Activated naive CD8-positive, alpha-beta T cell treated with anti-CD3 and anti-CD28 coated beads, Interleukin-2, amount 10 ng/mL, durations not matched to agents 7 days and 5 days (primary cell): ENCODE measurements at places on chromosomes 7 and 10. TPM values are rescaled to one million over a fixed set of nuclear protein-coding genes. Genes with fewer than 3 reads are reported as not detected.

Gene ABCF2
- total RNA-seq: 31.2 TPM

Gene CYP17A1
- total RNA-seq: not detected

Gene MYPN
- not detected for total RNA-seq

Gene EBF3
- not detected for total RNA-seq

Gene MARVELD1
- 3.3 TPM for total RNA-seq

Gene PDE1C
- not detected for total RNA-seq

Gene SPOCK2
- 370 TPM for total RNA-seq

Gene NSMCE4A
- total RNA-seq: 72.3 TPM

Gene SDK1
- 0.20 TPM for total RNA-seq

Gene LRGUK
- total RNA-seq: 0.39 TPM

Gene ENKUR
- not detected for total RNA-seq

Gene LEP
- total RNA-seq: not detected

Gene HMX3
- not detected for total RNA-seq

Gene RBP4
- not detected for total RNA-seq

Gene TMEM139
- 1.1 TPM for total RNA-seq

Gene GRM8
- total RNA-seq: not detected

Gene MBL2
- not detected for total RNA-seq

Gene KCTD7
- total RNA-seq: 35.2 TPM

Gene ZNHIT1
- 54.2 TPM for total RNA-seq

Gene OGDH
- 103 TPM for total RNA-seq

Gene HOXA13
- not detected for total RNA-seq

Gene SFRP5
- total RNA-seq: 0.23 TPM

Gene SLC13A1
- not detected for total RNA-seq

Gene CCDC3
- not detected for total RNA-seq

Gene NANOS1
- total RNA-seq: 0.55 TPM

Gene ALOX5
- 13.6 TPM for total RNA-seq

Gene CHCHD1
- total RNA-seq: 24.8 TPM

Gene MOGAT3
- total RNA-seq: not detected

Gene CNTNAP2
- not detected for total RNA-seq

Gene PRPS1L1
- not detected for total RNA-seq

Gene FXYD4
- total RNA-seq: not detected

Gene TBXAS1
- total RNA-seq: 3.0 TPM
